ENCODE measurements at places on chromosomes 12 and 14. TPM values are rescaled to one million over a fixed set of nuclear protein-coding genes. Genes with fewer than 3 reads are reported as not detected.

GRCh38 chr12:87344699-87345098 is 684.5 kb downstream of the C12orf50 start:
- DNase-seq: no peak

DNA sequence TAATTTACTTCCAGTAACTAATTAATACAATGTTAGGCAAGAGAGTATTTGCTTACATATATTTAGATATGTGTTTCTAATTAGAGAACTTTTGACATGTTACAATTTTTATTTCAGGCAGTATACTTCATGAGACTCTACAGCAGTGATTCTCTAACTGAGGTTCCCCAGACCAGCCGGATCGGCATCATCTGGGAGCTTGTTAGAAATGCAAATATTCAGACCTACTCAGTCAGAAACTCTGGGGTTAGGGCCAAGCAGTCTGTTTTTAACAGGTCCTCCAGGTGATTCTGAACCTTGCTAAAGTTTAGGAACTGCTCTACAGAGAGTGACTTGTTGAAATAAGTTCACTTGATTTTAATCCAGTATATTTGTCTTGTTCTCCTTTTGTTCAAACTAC is 46.5 kb downstream of the ARID2 start:
- no peak for DNase-seq

DNA sequence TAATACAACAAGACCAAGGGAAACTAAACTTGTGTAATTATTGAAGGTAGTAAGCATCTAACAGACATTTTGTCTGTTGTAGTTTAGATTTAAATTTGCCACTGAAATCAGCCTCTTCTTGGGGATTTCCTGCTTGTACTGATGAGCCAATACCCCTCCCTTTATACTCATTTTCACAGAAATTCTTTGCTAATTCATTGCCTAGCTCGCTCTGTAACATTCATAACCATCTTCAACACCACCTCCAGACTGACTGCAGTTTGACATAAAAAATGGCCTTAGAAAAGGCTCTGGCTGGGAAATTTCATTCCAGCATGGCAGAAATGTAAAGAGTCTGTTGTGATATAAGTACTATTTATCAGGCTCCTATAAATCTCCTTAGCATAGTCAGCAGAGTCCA is 109.7 kb upstream of the FLRT2 start:
- DNase-seq: no peak

TMEM233 gene
- 1.4 TPM for polyA plus RNA-seq

PPFIA2 gene
- 2.8 TPM for polyA plus RNA-seq

GPR68 gene
- polyA plus RNA-seq: 0.82 TPM

SERPINA3 gene
- polyA plus RNA-seq: 786 TPM

Measured in kidney (tissue), 22 donors.